ENCODE measurements at places on chromosomes 6 and 20.

- H3K4me3 ChIP-seq = no peak overlapping the region
- DNase-seq = peak; percentile 85
- H3K27ac ChIP-seq = no peak overlapping the region
- no peaks in the 10 kb centered on the region for H3K4me1 ChIP-seq
- H3K36me3 ChIP-seq = no peaks in the 10 kb centered on the region
Measured at GRCh38 chr6:144104898-144105487, 9.6 kb upstream of the SF3B5 start.

GRCh38 chr6:16669227-16669626 lies 92.0 kb downstream of the ATXN1 start:
- H3K27me3 ChIP-seq = no peaks in the 10 kb centered on the region
- peaks cover 7% of the 10 kb centered on the region for H3K4me1 ChIP-seq
- H3K36me3 ChIP-seq = no peaks in the 10 kb centered on the region

GRCh38 chr6:121395736-121396135 lies 39.7 kb upstream of the GJA1 start:
- no peak for DNase-seq
- no peak overlapping the region for H3K27ac ChIP-seq
- H3K4me1 ChIP-seq = no peaks in the 10 kb centered on the region
- H3K27me3 ChIP-seq = no peaks in the 10 kb centered on the region
- H3K36me3 ChIP-seq = no peaks in the 10 kb centered on the region

- H3K27ac ChIP-seq = no peak overlapping the region
- H3K4me3 ChIP-seq = no peak overlapping the region
- no peaks in the 10 kb centered on the region for H3K4me1 ChIP-seq
- H3K27me3 ChIP-seq = no peaks in the 10 kb centered on the region
Measured at GRCh38 chr6:16344756-16345155, 106.4 kb downstream of the GMPR start.

DNA sequence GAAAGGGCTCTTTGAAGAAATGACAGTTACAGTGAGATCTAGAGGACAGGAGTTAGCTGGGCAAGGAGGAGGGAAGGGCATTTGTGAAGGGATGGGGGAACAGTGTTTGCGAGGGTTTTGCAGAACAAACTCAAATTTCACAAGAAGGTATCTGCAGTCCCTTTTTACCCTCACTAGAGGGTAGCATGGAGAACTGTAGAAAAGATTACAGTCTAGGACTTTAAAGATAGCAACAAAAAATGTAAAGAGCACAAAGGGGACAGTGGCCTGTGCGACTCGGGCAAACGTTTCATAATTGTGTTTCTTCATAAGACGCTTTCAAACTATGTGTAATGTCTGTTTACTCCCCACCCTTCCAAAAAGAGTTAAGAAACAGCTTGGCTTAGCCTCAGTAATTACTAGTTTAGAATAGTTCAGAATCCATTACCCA lies 21.2 kb upstream of the ASXL1 start:
- peaks cover 9% of the 10 kb centered on the region for H3K36me3 ChIP-seq
- H3K27me3 ChIP-seq = no peaks in the 10 kb centered on the region
- no peak for DNase-seq
- H3K27ac ChIP-seq = no peak overlapping the region
- no peak overlapping the region for H3K4me3 ChIP-seq

DNA sequence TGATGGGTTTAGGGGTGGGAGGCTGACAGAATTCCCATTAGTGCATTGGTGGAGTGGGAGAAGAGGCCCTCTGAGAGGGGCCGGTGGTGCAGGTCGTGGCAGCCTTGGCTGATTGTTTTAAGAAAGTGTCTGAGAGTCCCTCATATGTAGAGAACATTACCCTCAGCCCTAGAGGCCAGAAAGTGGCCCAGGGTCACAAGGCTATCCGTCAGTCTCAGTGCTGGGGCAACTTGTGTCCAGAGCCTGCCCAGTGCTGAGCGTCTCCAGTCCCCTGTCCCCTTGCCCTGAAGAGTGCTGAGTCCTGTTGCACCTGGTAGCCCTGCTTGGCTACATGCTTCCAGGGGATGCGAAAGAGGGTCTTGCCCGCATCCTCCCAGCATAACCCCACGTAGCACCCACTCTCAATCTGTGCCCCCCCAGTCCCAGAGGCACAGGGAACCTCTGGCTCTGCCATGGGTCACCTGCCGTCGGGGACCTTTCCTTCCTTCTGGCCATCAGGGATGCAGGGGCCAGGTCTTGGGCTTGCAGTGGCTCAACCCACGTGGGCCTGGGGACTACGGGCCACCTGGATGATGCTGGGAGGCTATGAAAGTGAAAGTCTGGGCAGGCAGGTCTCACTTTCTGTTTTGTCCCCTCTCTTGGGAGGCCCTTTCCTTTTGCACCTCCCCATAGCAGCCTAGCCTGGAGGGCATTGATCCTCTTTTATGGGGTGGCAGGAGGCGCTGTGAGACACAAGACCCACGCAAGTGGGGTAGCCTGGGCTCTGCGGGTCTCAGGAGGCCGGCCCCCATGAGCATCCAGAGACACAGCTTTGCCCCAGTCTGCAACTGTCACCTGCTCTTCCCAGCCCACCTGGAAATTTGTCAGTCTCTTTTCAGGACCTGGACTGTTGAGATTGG lies 12.2 kb downstream of the DUSP15 start:
- peaks cover 25% of the 10 kb centered on the region for H3K4me1 ChIP-seq
- DNase-seq = no peak
- H3K27me3 ChIP-seq = peaks cover 17% of the 10 kb centered on the region
- no peak overlapping the region for H3K4me3 ChIP-seq
- no peaks in the 10 kb centered on the region for H3K36me3 ChIP-seq

- peaks cover 2% of the 10 kb centered on the region for H3K4me1 ChIP-seq
- no peak for DNase-seq
- no peak overlapping the region for H3K4me3 ChIP-seq
- H3K36me3 ChIP-seq = no peaks in the 10 kb centered on the region
- H3K27ac ChIP-seq = no peak overlapping the region
Measured at GRCh38 chr6:6816716-6817115, 228.2 kb downstream of the LY86 start.
